ENCODE measurements at places on chromosomes 4 and X. TPM values are rescaled to one million over a fixed set of nuclear protein-coding genes. Genes with fewer than 3 reads are reported as not detected.

ATOH1 gene
- not detected for total RNA-seq

HERC3 gene
- 6.7 TPM for total RNA-seq

MTCP1 gene
- total RNA-seq: 18.9 TPM

STARD8 gene
- 0.02 TPM for total RNA-seq

HELT gene
- total RNA-seq: not detected

PRR32 gene
- not detected for total RNA-seq

IL13RA2 gene
- total RNA-seq: not detected

FAM133A gene
- total RNA-seq: not detected

TAPT1 gene
- total RNA-seq: 16.3 TPM

SPATA4 gene
- not detected for total RNA-seq

- no peaks in the 10 kb centered on the region for H3K4me1 ChIP-seq
- H3K27ac ChIP-seq: no peak overlapping the region
- no peak for DNase-seq
- no peaks in the 10 kb centered on the region for H3K27me3 ChIP-seq
- no peaks in the 10 kb centered on the region for H3K36me3 ChIP-seq
Observed at GRCh38 chrX:82161195-82161594, 959.3 kb downstream of the SH3BGRL start.

GRCh38 chr4:74353858-74354257 is 11.1 kb upstream of the EREG start:
- H3K27ac ChIP-seq: no peak overlapping the region
- no peak for DNase-seq
- H3K36me3 ChIP-seq: no peaks in the 10 kb centered on the region
- H3K27me3 ChIP-seq: no peaks in the 10 kb centered on the region
- no peaks in the 10 kb centered on the region for H3K4me1 ChIP-seq

DNA sequence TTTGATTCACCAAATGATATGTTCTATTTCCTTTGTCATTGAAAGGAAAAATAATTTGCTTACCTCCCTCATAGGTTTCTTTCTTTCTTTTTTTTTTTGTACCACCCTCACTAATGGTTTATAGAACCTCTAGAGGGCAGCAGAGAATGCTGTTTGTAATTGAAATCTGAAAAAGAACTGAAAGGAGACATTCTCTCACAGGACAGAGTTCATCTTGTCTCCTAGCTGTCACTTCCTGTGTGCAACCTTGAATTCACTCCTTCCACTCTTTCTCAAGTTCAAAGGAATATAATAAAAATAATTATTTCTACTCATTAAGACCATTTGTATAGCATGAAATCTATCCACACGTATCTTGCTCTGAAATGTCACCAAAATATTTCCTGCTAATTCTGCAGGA is 51.0 kb downstream of the GUCY1B1 start:
- H3K27ac ChIP-seq: no peak overlapping the region
- no peaks in the 10 kb centered on the region for H3K27me3 ChIP-seq
- H3K4me1 ChIP-seq: no peaks in the 10 kb centered on the region
- H3K4me3 ChIP-seq: no peak overlapping the region

- H3K4me1 ChIP-seq: peaks cover 40% of the 10 kb centered on the region
- H3K4me3 ChIP-seq: no peak overlapping the region
- no peaks in the 10 kb centered on the region for H3K36me3 ChIP-seq
- DNase-seq: no peak
Observed at GRCh38 chr4:184900184-184900583, 74.4 kb upstream of the ACSL1 start.

GRCh38 chr4:40059362-40059761 is 2.7 kb downstream of the N4BP2 start:
- H3K27me3 ChIP-seq: no peaks in the 10 kb centered on the region
- no peak for DNase-seq
- peaks cover 29% of the 10 kb centered on the region for H3K4me1 ChIP-seq

GRCh38 chrX:44975666-44976263 is 102.8 kb downstream of the KDM6A start:
- H3K4me3 ChIP-seq: no peak overlapping the region
- no peaks in the 10 kb centered on the region for H3K27me3 ChIP-seq
- H3K27ac ChIP-seq: peak overlapping the region; percentile 57

DNA sequence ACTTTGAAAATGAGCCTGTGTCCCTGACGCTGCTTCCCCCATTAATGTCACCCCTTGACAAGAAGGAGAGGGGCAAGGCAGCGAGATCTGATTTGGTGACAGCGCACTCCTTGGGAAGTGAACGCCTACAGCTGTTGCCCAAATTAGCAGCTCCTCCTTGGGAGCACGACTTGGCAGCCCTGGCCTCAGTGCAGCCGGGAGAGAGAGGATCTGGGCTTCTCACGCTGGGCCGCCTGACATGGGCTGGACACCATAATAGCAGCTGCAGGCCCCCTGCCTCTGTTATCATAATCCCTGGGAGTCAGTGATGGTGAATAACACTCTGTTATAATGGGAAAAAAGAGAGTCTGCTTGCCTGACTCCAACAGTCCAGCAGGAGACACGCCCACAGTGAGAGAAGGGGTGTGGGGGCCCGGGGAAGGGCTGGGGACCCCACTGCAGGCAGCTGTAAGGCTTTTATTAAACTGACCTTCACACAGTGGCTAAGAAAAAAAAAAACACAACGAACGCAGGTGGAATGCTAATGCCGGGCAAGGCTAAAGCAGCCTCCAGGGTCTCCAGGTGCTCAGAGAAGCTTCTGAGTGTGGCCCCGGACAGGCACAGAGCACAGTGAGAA is 73.3 kb downstream of the PSAPL1 start:
- no peak overlapping the region for H3K27ac ChIP-seq
- no peaks in the 10 kb centered on the region for H3K36me3 ChIP-seq
- H3K4me3 ChIP-seq: no peak overlapping the region
- H3K27me3 ChIP-seq: peaks cover 19% of the 10 kb centered on the region

DNA sequence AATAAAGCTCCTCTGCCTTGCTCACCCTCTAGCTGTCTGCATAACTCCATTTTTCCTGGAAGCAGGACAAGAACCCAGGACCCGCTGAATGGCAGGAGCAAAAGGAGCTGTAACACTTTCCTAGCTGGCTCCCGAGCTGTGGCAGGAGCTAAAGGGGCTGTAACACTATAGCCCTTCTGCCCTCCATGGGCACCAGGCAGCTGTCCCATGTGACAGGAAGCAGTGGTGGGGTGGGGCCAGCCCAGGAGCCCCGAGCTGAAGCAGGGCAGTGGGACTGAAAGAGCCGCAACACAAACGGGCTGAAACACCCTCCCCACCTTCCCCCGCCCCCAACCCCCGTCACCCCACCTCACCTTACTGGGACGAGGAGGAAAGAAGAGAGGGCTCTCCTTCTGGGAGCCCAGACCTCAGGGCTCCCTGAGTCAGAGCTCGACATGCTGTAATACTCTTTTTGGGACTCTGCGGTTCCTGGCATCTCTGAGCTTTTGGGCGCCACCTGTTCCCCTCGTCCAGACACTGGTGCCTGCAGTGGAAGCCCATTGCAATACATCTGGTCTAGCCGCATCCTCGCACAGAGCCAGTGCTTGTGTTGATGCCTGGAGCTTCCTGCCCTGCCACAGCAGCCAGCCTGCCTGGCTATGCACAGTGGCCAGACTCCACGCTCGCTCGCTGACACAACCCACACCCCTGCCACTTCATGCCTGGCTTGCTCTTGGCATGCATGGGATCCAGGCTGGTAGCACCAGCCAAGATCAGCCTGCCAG is 39.4 kb downstream of the PPM1K start:
- DNase-seq: no peak
- H3K27ac ChIP-seq: no peak overlapping the region
- H3K36me3 ChIP-seq: no peaks in the 10 kb centered on the region
- H3K27me3 ChIP-seq: no peaks in the 10 kb centered on the region
- H3K4me1 ChIP-seq: peaks cover 33% of the 10 kb centered on the region
- no peak overlapping the region for H3K4me3 ChIP-seq

- H3K36me3 ChIP-seq: no peaks in the 10 kb centered on the region
- no peaks in the 10 kb centered on the region for H3K4me1 ChIP-seq
- H3K4me3 ChIP-seq: no peak overlapping the region
- no peak overlapping the region for H3K27ac ChIP-seq
- H3K27me3 ChIP-seq: no peaks in the 10 kb centered on the region
Observed at GRCh38 chrX:66625525-66625924, 13.4 kb downstream of the EDA2R start.

DNA sequence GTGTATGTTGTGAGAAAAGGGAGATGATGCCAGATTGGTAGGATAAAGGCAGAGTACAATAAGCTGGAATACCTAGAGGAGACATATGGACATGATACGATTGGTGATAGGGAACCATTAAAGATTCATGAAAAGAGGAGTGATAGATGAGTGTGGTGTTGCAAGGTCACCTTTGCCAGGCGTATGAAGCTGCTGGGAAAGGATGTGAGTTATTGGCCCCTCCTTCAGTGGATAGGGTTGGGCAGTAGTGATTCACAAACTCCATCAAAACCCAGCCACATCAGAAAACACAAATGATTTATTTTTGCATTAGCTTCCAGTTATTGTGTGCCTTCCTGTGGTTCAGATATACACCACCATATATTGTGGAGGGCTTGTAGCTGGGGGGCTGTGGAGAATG is 34.3 kb downstream of the TMEM164 start:
- no peaks in the 10 kb centered on the region for H3K27me3 ChIP-seq
- H3K36me3 ChIP-seq: no peaks in the 10 kb centered on the region
- DNase-seq: no peak
- no peak overlapping the region for H3K4me3 ChIP-seq

- no peak overlapping the region for H3K27ac ChIP-seq
- no peaks in the 10 kb centered on the region for H3K36me3 ChIP-seq
Observed at GRCh38 chrX:110277609-110278008, 40.3 kb downstream of the AMMECR1 start.

DNA sequence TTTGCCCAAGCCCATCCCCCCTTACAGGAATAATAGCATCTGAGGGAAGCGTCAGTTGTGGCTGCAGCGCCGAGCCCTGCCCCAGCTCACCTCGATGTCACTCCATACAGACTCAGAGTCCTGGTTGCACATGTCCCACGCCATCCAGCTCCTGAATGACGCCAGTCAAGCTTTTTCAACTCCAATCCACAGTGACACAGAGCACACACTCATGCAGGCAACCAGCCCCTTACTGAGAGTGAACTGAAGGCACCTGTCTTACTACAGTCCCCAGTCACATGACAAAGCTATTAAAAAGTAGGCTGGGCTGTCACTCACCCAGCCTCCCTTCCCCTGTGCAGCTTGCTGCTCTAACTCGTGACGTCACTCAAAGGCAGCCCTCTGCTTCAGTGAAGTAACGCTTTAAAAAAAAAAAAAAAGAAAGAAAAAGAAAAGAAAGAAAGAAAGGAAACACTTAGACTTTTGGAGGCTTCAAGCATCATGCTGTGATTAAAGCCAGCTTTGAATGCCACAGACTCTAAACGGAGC is at the start of gene PPARGC1A:
TSS of gene PPARGC1A (minus strand) at position 234 of the 528 bp plus-strand sequence. CDS start at position 144, 90 bp downstream.
- peak; percentile 80 for DNase-seq
- peaks cover 40% of the 10 kb centered on the region for H3K4me1 ChIP-seq
- H3K27me3 ChIP-seq: 0 out of 2 replicates have a peak, but pooled peaks cover 2% of the 10 kb centered on the region

DNA sequence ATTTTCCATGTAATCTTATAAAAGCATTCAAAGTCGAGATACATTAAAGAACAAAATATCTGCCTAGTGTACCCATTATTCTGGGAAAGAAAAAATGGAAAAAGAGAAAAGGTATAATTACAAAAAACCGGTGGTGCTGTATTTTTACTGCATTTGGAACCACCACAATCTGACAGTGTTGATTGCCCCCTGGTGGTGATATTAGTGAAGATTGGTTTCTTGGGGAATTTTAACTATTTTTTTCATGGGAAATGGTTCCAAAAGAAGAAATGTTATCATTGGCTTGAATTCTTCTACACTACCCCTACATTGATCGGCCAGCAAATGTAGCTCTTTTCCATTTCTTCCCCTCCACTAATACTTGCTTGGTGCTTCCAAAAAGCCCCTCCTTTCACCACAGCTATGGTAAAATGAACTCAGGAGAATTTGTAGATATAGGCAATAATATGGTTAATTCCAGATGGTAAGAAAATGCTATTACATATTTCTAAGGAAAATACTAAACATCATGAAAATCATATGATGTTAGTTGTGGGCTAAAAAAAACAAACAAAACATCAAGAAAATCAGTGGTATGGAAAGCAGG is 50.0 kb downstream of the COX18 start:
- peak; percentile 23 for DNase-seq
- no peak overlapping the region for H3K27ac ChIP-seq
- no peak overlapping the region for H3K4me3 ChIP-seq

DNA sequence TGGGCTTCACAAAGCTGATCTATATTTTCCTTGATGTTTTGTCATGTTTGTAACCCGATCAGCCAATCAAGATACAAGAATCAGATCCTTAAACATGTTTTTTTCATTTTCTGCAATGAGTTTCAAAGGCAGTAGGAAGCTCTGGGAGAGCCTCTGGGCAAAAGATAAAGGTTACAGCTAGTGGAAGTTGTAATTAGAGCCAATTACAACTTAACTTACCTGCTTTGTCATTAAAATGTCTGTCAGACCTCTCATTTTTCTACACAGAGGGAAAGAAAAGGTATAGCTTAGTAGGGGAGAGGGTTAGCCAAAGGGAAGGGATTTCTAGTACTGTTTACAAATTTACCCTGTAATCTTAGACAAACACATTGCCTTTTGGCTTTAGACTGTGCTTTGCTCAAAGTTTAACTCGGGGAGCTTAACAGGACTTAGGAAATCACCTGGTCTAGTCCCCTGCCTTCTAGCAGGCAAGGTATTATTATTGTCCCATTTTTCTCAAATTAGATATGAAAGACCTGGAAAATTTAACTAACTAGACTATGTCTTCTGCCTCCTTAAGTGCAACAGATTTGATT is 55.8 kb downstream of the FGF16 start:
- H3K27ac ChIP-seq: no peak overlapping the region
- peak; percentile 20 for DNase-seq
- no peaks in the 10 kb centered on the region for H3K4me1 ChIP-seq
- no peak overlapping the region for H3K4me3 ChIP-seq

DNA sequence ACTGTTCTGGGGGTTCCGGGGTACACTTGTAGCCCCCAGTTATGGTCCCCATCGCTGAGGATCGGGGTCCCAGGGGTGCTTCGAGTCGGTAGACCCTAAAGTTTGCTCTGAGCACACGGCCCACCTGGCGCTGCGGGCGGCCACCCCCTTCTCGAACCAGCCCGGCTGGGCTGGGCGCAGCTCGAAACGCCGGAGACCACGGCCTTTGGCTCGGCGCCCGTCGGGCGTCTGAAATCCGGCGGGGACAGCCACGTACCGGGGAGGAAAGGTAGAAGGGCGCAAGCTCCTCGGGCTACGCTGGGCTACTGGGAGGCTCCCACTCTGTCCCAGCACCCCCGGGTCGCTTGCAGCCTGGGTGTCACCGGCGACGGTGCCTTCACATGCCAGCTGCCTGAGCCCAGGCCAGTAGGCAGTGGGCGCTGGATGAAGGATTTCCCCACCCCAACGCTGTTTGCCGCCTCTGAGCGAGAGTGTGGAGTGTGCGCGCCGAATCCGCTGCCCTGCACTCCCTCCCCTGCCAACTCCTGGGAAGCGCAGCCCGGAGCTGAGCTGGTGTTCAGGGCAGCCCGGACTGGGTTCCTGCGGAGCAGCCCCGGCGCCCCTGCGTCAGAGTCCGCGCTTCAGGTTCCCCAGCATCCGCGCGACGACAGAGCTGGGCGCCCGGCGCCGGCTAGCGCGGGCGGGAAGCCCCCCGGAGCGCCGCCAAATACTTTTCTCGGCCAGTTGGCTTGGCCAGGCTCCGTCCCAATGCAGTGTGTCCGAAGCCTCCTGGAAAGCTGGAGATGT is 637 bp downstream of the MAMLD1 start:
- no peak overlapping the region for H3K27ac ChIP-seq
- no peaks in the 10 kb centered on the region for H3K36me3 ChIP-seq
- DNase-seq: no peak
- H3K4me3 ChIP-seq: peak overlapping the region; percentile 9
- H3K4me1 ChIP-seq: peaks cover 23% of the 10 kb centered on the region

GRCh38 chrX:27968878-27969277 is 12.4 kb downstream of the DCAF8L1 start:
- no peak overlapping the region for H3K4me3 ChIP-seq
- no peaks in the 10 kb centered on the region for H3K27me3 ChIP-seq
- no peak for DNase-seq
- H3K36me3 ChIP-seq: no peaks in the 10 kb centered on the region
- no peaks in the 10 kb centered on the region for H3K4me1 ChIP-seq
- no peak overlapping the region for H3K27ac ChIP-seq

Measured in HepG2 (cell line).